Umbilical cord (tissue), 2 donors: ENCODE measurements at places on chromosomes 7 and 10.

- no peak for DNase-seq
Observed at GRCh38 chr10:33539116-33539515, 204.6 kb upstream of the NRP1 start.

- no peak for DNase-seq
Observed at GRCh38 chr7:108034586-108034985, 31.6 kb upstream of the LAMB1 start.

- DNase-seq, result no peak
Observed at GRCh38 chr10:5504146-5505072, 5.0 kb upstream of the CALML5 start.

DNA sequence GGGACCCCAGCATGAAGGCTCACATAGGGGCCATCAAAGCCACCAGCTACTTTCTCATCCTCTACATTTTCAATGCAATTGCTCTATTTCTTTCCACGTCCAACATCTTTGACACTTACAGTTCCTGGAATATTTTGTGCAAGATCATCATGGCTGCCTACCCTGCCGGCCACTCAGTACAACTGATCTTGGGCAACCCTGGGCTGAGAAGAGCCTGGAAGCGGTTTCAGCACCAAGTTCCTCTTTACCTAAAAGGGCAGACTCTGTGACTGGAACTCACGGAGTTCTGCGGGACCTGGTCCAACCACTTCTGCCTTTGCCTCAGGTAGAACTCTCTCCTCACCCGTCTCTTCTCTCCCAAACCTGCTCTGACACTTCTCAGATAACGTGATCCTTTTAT is 945 bp downstream of the TAS2R40 start:
- DNase-seq, result no peak

DNA sequence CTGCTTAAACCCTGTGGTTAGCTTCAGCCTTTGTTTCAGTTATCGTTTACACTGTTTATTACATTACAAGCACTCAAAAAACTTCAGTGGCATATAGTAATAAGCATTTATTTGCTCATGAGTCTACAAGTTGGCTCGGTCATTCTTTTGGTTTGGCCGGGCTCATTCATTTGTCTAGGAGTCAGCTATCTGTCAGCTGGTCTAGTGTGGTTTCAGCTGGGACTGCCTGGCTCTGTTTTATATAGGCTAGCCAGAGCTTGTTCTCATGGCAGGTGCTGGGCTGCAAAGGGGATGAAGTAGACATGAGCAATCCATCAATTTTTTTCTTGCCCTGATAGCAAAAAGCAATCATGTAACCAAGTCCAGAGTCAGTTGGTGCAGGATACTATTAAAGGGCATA is 103.6 kb downstream of the MKLN1 start:
- no peak for DNase-seq

GRCh38 chr7:144481833-144482232 is 78.3 kb upstream of the NOBOX start:
- DNase-seq, result peak; percentile 11

DNA sequence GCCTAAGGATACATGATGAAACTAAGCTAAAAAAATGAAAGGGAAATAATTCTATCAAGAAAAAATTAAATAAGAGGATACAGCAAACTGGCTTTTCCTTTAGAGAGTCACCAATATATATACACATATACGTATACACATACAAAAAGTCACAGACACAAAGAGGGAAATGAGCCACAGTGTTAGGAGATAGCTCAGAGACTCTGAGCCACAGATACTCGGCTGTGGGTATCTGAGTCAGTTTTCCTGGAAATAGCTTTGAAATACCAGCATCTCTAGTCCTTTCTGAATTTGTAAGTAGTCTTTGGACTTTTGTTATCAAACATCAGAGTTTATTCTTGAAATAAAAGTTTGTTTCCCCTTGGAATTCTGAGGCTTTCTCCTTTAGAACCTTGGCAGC is 111.8 kb downstream of the TBXAS1 start:
- DNase-seq, result no peak

GRCh38 chr10:13231808-13232207 is 2.4 kb downstream of the UCMA start:
- no peak for DNase-seq

GRCh38 chr10:5551531-5552375 is 27.0 kb downstream of the CALML3 start:
- DNase-seq, result no peak

DNA sequence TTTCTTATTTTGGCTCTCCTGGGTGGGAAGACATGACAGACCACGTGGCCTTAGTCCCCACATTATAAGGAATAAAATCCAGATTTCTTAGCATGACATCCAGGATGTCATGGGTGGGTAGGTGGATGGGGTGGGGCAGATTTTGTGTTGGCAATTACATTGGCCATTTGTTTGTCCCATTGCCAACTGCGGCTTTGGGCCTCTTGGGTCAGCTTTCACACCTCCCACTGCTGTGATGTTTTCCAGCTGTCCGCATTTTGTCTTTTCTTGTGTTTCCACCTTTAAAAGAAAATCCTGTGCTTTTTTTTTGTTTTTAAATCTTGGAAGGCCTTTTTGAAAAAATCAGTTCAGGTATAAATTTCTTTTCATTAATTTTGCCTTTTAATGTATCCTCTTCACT is 237.0 kb downstream of the SDK1 start:
- no peak for DNase-seq

DNA sequence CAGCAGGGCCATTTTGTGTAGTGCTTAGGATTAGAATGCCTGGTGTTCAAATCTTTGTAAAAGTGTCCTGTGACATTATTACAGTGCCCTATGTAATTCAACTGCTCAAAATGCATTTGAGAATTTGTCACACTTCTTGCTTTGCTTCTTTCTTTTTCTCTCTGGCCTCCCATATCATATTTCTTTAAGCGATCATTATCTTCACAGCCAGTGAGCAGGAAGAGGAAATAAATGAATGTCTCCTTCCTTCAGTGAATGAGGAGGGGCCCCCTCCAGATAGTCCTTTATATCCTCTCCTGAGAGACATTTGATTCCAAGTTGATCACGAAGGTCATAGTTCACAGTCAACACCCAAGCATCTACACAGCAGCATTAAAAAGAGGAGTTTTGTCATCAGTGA is 425.1 kb upstream of the NPVF start:
- no peak for DNase-seq

GRCh38 chr10:119703903-119704508 is 21.8 kb upstream of the INPP5F start:
- no peak for DNase-seq

DNA sequence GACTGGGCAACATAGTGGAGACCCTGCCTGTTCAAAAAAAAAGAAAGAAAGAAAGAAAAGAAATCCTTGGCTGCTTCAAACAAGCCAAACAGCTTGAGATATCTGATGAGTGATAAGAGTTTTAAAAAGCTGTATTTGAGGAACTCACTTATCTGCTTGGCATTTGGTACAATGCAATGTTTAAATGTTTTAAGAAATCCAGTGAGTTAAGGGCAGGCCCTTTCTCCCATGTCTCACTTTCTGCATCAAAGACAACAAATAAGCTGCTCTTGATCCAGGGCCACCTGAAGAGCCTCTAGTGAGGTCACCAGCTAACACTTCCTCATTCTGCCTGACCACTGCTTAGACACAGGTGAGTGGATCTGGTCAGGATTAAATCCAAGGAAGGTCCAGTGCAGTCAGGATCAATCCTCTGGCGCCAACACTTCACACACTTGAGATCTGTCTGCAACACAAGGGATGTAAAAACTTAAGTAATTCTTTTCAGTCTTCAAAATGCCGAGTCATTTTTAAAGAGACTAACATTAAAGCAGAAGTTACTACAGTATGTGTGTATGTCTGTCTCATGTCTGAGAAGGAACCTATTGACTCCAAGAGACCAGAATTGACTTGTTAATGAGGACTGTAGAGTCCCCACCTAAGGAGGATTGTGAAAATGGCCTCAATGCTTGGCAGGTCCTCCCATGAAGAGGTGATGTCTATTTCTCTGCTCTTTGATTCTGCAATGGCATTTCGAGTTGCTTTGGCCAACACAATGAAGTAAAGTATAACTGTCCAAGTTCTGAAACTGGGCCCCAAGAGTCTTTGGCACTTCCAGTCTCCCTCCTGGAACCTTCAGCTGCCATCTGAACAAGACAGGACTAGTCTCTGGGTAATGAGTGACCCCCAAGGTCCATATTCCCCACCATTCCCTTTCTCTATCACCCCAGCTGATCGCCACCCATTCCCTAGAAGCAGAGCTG is 43.1 kb downstream of the CREB3L2 start:
- no peak for DNase-seq

DNA sequence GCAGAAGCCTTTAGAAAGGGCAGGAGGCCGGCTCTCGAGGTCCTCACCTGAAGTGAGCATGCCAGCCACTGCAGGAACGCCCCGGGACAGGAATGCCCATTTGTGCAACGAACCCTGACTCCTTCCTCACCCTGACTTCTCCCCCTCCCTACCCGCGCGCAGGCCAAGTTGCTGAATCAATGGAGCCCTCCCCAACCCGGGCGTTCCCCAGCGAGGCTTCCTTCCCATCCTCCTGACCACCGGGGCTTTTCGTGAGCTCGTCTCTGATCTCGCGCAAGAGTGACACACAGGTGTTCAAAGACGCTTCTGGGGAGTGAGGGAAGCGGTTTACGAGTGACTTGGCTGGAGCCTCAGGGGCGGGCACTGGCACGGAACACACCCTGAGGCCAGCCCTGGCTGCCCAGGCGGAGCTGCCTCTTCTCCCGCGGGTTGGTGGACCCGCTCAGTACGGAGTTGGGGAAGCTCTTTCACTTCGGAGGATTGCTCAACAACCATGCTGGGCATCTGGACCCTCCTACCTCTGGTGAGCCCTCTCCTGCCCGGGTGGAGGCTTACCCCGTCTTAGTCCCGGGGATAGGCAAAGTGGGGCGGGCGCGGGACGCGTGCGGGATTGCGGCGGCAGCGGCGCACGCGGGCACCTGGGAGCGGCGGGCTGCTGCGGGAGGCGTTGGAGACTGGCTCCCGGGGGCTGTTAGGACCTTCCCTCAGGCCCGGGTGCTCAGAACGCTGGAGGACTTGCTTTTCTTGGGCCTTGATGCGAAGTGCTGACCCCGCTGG is at the start of gene FAS:
TSS of gene FAS (plus strand) at position 415 of the 777 bp plus-strand sequence. CDS start at position 494, 79 bp downstream.
- peak; percentile 75 for DNase-seq

DNA sequence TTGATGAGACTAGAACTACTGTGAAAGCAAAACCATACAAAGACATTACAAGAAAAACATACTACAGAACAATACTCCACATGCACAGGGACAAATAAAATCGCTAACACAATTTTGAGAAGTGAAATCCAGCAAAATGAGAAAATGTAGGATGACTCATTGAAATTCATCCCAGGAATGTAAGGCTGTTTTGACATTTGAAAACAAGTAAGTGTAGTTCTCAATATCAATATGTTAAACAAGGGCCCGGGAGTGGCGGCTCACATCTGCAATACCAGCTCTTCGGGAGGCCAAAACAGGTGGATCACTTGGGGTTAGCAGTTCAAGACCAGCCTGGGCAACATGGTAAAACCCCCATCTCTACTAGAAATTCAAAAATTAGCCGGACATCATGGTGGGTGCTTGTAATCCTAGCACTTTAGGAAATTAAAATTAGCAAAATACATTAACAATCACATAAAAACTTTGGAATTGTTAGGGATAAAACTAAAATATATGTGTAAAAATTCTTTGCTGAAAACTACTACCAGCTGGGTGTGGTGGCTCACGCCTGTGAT is 113.7 kb upstream of the ADARB2 start:
- no peak for DNase-seq

- peak; percentile 24 for DNase-seq
Observed at GRCh38 chr7:37234928-37235327, 213.7 kb downstream of the ELMO1 start.

- DNase-seq, result no peak
Observed at GRCh38 chr10:115665549-115665948, 572.4 kb downstream of the ATRNL1 start.

GRCh38 chr10:95327367-95327766 is 36.6 kb upstream of the PDLIM1 start:
- no peak for DNase-seq

GRCh38 chr7:93015101-93015778 is 102.5 kb downstream of the SAMD9 start:
- peak; percentile 85 for DNase-seq

DNA sequence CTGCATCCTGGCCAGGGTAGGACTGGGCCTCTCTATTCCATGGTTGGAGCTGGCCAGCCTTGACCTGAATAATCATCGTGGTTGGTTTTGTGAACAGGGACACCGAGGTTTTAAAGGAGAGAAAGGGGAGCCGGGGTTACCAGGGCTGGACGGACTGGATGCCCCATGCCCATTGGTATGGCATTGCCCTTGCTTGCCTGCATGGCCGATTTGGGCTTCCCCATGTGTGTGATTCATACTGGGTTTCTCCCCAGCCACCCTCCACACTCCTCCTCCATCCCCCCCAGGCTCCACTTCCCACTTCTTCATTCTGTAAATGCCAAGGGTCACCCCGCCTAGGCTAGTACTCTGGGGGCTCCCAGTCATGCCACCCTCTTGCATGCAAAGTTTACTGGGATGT is 98.8 kb upstream of the MACROH2A2 start:
- DNase-seq, result no peak

- DNase-seq, result peak; percentile 97
Observed at GRCh38 chr10:21497177-21497807, 28.2 kb downstream of the SKIDA1 start.

GRCh38 chr7:74129887-74130286 is 44.3 kb upstream of the EIF4H start:
- no peak for DNase-seq

DNA sequence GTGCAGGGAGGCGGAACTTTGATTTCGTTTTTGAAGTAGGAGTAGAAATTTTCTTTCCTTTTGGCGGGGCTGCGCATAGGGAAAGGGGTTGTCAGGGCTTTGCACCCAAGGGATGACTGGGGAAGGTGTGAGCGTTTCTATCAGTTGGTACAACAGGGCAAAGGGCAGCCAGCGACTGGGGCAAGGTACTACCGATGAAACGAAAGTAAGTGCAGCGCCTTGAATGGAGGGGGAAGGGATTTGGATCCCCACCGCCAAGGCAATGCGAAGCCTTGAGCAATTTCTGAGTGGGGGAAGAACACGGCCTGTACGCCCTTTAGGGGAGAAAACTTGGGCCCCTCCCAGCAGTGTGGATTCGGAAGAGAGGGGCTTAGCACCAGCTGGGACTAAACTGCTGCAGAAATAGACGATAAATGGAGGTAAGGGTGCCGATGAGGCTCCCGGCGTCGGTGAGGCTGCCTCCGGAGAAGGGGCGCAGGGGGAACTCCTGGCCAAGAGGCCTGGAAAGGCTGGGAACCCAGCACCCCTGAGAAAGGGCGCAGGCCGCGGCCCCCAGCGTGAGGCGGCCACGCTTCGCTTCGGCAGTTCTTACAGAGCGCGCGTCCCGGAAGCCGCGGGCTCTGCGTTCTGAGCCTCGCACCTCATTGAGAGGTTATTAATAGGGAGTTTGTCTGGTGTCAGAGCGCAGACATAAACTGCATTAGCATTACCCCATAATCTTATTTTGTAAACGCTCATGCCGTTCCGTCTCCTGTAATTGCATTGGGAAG is 10.0 kb upstream of the TLX1 start:
- DNase-seq, result no peak

DNA sequence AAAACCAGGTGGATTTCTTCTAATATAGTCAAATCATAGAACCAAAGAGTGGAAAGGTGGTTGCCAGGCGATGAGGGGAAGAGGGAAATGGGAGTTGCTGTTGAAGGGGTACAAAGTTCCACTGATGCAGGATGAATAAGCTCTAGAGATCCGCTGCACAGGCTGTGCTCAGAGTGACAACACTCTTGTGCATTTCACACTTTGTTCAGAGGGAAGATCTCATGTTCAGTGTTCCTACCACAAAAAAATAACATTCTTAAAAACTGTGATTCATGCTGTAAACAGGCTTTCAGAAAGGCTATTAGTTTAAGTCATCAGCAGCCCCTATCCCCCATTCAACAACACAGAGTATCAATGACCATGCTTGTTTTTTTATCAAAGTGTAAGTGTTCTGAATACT is 213.8 kb downstream of the COBL start:
- no peak for DNase-seq

GRCh38 chr10:13925971-13926780 is 339.4 kb downstream of the PRPF18 start:
- peak; percentile 42 for DNase-seq
